Stimulated activated CD4-positive, alpha-beta T cell treated with anti-CD3 and anti-CD28 coated beads, Interleukin-4, amount 100 ng/mL, for 1 hour (primary cell): ENCODE measurements at places on chromosomes 16 and 17.
A peak's percentile ranks its signal among the peaks of the same experiment; 100 is the strongest.

DNA sequence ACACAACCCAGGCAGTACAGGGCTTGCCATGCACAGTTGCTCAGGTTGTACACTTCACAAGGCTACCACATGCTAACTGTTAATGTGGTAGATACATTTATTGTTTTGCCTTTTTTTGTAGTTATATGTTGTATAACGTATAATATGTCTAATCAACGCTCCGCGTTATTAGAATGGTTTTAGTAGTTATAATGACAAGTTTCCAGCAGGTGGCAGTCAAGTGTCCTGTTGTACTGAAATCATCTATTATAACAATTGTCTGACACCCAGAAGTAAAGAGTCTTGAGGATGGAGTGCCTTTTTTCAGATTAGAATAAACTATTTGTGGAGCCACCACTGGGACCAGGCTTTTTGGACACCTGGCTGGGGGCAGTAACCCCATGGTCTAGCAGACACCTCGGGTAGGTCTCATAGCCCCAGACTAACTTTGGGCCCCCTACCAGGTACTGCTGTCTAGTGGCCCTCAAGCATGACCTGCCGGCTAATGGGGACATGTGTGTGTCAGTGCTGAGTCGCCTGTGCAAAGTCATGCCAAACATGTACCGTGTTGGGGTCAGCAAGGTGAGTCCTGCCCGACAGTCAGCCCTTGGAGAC lies 32.8 kb downstream of the MYO15A start:
- no peak for DNase-seq

DNA sequence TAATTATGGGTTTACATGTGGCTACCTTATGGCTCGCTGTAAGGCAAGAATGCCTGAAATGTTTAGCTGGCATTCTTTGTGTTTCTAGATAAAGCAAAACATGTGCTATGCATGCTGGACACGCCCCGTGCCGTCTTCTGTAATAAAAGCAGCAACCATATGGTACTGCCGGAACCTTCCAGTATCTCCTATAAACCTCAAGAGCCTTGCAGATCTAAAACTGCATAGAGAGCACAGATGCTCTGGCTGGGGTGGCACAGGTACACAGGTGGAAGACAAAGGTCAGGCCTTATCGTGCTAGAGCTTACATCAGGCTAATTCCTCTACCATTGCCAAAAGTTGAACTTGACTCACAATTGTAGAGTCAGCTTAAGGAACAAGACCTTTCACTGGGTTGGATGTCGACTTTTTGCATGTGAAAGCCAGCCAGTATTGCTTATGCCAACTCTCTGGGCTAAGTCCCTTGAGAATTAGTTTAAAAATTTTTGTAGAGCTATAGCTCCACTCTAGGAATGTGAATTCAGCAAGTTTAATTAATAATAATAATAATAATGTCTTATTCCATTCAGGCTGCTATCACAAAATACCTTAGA lies 187.4 kb upstream of the CACNG5 start:
- no peak for DNase-seq

DNA sequence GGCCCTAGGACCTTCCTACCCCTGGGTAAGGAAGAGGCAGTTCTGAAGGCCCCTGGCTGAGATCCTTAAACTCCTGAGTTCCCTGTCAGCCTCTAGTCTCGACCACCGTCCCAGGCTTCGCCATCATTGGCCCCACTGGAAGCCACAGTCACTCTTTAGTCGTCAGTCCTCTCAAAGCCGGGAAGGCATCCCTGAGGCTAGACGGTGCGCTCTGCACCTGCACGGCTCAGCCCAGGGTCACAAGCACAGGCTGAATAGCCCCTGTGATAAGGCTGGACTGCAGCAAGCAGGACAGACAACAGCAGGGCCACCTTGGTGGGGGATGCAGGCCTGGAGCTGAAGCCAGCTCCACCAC lies 3.3 kb upstream of the HEXIM1 start:
- DNase-seq = no peak

DNA sequence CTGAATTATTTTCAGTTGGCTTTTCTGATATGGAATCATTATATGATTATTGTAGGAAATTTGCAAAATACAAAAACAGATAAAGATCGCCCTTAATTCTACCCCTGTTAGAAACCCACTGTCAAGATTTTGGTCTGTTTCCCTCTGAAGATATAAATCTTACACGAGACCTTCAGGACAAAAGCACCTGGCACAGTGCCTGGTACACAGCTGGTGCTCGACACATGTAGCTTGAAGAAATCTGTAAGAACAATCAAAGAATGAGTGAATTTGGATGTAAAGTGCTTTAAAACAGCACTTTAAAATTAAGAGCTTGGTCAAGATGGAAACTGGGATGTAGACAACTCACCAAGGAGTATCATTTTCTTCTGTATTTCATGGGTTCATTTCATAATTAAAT lies 181.1 kb downstream of the C16orf78 start:
- DNase-seq = no peak

DNA sequence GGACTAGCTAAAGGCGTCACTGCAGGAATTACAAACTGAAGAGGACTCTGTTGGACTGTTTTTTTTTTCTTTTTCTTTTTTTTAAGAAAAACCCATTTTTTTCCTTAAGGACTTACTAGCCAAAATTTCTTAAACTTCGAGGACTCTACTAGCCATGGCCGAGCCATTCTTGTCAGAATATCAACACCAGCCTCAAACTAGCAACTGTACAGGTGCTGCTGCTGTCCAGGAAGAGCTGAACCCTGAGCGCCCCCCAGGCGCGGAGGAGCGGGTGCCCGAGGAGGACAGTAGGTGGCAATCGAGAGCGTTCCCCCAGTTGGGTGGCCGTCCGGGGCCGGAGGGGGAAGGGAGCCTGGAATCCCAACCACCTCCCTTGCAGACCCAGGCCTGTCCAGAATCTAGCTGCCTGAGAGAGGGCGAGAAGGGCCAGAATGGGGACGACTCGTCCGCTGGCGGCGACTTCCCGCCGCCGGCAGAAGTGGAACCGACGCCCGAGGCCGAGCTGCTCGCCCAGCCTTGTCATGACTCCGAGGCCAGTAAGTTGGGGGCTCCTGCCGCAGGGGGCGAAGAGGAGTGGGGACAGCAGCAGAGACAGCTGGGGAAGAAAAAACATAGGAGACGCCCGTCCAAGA lies 878 bp downstream of the HEXIM1 start:
- DNase-seq = peak; percentile 75

DNA sequence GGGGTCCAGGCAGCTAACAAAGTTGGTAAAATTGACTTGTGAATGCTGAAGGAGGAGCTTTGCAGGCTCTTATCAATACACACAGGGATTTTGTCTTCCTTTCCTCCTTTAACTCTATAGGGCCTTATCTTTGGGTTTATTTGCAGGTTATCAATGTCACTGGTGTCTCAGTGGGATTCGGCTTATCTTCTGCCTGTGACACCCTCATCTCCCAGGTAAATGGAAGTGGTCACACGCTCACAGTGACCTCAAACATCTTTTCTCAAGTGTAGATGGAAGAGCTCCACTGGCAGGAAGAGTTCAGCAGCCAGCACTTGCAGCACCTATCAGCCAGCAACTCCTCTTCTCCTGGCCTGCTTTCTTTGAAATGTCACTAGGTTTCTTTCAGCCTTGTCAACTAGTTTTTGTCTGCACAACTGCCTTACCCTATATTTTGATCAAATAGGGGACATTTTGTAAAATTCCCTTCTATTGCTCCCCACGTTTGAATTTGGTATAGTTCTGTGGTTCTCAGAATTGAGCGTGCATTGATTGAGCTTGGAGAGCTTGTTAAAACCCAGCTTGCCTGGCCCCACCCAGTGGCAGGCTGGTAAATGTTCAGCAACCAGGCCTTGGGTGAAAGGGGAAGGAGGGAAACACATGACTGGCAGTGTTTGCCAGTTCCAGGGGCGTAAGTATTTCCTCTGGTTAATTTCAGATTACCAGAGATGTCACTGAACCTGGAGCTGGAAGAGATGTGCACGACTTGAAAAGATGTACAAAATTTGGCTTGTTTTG lies 12.8 kb downstream of the SLC47A1 start:
- DNase-seq = no peak

GRCh38 chr17:1803280-1803679 lies 26.4 kb downstream of the SMYD4 start:
- no peak for DNase-seq

DNA sequence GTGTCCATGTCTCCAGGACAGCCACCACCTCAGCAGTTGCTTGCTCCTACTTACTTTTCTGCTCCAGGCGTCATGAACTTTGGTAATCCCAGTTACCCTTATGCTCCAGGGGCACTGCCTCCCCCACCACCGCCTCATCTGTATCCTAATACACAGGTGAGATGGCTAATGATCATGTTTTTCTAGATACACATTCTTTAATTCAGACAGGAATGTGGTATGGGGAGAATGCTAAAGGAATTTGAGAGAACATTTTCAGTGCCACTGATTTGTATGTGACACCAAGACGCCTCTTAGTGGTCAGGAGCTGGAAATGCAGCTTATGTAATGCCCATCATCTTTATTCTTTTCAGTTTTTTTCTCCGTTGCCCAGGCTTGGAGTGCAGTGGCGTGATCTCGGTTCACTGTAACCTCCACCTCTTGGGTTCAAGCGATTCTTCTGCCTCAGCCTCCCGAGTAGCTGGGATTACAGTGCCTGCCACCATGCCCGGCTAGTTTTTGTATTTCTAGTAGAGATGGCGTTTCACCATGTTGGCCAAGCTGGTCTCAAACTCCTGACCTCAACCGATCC lies 8.9 kb upstream of the RAPGEFL1 start:
- DNase-seq = no peak

GRCh38 chr17:73029991-73030390 lies 62.5 kb downstream of the SLC39A11 start:
- no peak for DNase-seq

- no peak for DNase-seq
These were observed 8.6 kb upstream of the LASP1NB start for GRCh38 chr17:38916771-38917170.

GRCh38 chr17:3308603-3309002 lies 10.4 kb upstream of the OR3A1 start:
- no peak for DNase-seq

DNA sequence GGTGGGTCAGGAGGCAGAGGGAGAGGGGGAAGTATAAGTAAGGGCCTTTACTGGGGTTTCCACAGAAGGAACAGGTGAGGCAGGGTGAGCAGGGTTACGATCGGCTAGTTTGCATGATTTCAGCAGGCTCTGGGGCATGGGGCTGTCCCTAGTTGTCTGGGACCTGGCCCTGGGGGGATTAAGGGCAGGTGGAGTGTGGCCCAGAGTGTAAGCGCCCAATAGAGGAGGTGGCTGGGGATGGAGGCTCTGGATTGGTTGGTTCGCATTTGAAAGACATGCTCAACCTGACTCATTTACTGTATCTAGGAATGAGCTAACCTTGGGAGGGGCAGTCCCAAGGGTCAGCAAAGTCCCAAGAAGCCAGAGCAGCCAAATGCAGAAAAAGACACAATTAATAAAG lies 230.3 kb downstream of the MAP2K4 start:
- no peak for DNase-seq

GRCh38 chr16:85175724-85176233 lies 63.5 kb upstream of the CIBAR2 start:
- DNase-seq = no peak

GRCh38 chr17:7626956-7627249 lies 718 bp downstream of the SAT2 start:
- no peak for DNase-seq

GRCh38 chr17:60823515-60823914 lies 145.9 kb downstream of the BCAS3 start:
- DNase-seq = no peak

GRCh38 chr17:61822326-61823285 lies 40.7 kb downstream of the BRIP1 start:
- no peak for DNase-seq

- no peak for DNase-seq
These were observed 48.4 kb upstream of the TOB1 start for GRCh38 chr17:50914505-50915063.

- DNase-seq = no peak
These were observed 77.1 kb downstream of the MMD start for GRCh38 chr17:55344514-55344997.

DNA sequence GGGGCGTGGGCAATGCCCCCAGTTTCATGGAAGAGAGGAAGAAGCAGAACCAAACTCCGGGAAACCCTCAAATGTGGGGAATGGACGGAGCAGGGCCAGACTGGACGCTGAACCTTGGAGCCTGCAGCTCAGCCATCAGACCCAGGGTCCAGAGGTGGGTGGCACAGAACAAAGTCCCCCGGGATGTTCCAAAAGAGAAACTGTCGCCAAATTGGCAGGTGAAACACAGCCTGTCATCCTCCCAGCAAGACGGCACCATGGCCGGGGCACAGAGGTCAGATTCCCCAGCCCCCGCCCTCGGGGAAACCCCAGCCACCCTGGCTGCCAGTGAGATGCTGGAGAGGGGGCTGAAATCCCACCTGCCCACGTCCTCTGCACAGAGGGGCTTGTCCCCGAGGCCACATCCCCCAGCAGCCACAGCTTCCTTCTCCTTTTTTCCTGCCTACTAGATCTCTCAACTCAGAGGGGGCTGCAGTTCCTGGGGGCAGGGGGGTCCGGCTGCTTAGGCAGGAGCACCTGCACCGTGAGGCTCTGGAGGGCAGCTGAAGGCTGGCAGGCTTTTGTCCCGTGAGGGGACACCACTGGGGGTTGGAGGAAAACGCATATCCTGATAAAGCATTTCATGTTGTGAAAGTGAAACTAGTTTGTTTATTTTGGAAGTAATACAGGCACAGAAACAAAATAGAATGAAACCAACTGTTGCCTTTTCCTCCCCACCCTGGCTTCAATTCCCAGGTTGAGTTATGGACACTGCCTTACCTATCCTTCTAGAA lies 1.2 kb upstream of the SECTM1 start:
- no peak for DNase-seq

DNA sequence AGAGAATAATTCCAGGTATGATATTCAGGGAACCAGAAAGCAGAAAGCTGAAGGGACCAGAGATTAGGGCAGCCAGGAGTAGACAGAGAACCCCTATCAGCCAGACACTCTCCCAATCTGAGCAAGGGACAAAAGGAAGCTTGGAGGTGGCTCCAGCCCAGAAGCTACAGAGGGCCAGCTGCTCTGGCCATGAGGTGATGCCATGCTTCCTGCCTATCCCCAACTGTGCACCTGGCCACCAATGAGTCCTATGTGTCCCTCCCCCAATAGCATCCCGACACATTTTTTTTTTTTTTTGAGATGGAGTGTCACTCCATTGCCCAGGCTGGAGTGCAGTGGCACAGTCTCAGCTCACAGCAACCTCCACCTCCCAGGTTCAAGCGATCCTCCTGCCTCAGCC lies 30.0 kb downstream of the NSMCE1 start:
- DNase-seq = no peak
